ENCODE measurements at places on chromosomes 6 and 20.
A peak's percentile ranks its signal among the peaks of the same experiment; 100 is the strongest.

DNA sequence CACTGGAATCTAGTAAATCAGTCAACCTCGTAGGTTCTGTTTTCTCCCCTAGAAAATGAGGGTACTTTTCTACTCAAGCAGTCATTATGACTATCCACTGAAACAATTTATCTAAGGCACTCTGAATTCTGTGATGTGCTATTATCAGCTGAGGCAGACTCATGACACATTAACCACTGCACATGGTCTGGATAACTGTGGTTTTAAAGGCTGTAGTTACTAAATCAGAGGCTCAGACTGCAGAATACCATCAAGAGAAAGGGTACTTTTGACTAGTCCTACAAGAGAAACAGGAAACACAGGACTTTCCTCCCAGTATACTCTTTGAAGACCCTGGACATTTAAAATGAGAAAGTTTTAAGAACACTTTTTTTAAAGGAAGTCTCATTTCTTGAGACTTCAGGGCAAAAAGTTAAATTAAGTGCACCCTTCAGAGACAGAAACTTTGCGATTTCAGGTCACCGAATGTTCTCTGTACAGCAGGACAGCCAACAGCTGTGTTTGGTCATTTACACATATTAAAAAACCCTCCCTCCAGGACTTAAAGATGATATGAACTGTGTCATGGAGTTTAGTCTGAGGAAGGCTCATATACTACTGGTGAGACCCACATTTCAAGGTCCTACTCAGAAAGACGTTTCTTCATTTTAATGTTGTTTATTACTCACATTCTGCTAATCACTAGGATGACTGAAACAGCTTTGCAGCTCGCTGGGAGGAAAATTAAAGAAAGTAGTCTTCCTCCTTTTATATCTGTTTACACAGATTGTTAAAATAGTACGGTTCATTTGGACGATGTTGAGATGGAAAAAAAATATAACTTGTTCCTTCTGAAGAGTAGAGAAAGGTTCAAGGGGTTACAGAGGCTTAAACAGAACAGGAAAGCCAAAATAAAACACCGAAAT, 19.9 kb downstream of the ATXN1 start:
- DNase-seq = peak; percentile 39

- DNase-seq = no peak
These were observed 224.3 kb upstream of the TSHZ2 start for GRCh38 chr20:52747845-52748284.

- DNase-seq = no peak
These were observed 135.1 kb downstream of the MRPL14 start for GRCh38 chr6:43992126-43992663.

GRCh38 chr6:75220357-75220756, 14.5 kb upstream of the COL12A1 start:
- DNase-seq = no peak

GRCh38 chr20:63319164-63320040, 26.4 kb downstream of the COL20A1 start:
- no peak for DNase-seq
